GM04504 (cell line): ENCODE measurements at places on chromosomes 16 and 17.

GRCh38 chr17:6429266-6429665 is 5.7 kb downstream of the AIPL1 start:
- DNase-seq: no peak

GRCh38 chr17:71959154-71959553 is 161.7 kb upstream of the SOX9 start:
- DNase-seq: no peak

DNA sequence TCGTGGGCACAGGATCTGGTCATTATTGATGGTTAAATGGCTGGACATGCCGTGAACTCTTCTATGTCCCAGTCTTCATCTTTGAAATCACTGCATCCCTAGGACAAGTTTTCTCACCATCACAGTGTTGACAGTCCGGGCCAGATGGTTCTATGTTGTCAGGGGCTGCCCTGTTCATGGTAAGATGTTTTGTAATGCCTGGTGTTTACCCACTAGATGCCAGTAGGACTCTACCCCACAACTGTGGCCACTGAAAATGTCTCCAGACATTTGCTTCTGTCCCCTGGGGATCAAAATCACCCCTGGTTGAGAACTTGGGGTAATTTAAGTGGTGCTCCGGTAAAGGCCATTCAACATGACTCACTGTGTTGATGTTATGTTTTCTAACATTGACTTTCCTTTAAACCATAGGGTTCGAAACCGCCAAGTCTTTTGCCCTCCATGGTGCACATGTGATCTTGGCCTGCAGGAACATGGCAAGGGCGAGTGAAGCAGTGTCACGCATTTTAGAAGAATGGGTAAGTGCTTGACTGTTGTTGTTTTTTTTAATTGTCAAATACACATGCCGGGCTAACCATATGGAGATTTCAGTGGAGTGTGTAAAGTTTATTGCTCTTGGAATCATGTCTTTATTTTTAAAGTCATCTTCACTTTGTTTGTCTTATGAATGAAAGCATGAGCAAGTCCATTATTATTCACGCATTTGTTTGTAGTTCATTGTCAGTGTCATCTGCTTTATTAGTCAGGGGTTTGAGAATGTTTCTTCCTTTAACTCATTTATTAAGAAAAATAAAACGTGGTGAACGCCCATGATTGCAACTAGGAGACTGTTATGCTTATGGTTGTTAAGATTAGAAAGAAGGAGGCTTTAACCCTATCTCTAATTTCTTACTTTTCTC is 64.6 kb downstream of the WWOX start:
- DNase-seq: no peak

- DNase-seq: no peak
Observed at GRCh38 chr17:77274096-77274845, 133.5 kb downstream of the SEC14L1 start.

DNA sequence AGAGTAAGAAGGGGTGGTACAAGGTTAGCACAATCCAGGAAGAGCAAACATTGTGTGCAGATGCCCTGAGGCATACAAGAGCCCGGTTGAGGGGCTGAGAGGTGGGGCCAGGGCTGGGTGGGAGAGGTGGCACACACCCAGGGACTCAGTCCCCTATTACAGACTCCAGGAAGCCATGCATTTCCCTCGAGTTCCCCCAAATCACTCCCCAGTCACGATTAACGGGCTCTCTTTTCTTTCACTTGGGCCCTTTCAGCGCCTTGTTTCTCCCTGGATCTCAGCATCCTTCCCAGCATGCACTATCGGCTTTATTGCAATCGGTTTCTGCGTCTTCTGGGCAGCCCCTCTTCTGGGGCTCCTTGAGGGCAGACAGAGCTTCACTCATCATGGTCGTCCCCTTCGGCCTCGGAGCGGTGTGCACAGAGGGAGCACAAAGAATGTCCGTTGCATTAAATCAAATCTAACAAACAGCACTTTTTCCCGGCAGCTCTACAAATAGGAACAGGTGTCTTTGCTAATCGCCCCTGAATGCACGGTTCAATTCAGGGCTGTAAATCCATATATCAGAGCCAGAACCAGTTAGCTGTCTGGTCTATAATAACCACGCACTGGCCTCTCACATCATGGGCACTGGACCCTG is 184.6 kb upstream of the HSBP1 start:
- no peak for DNase-seq

DNA sequence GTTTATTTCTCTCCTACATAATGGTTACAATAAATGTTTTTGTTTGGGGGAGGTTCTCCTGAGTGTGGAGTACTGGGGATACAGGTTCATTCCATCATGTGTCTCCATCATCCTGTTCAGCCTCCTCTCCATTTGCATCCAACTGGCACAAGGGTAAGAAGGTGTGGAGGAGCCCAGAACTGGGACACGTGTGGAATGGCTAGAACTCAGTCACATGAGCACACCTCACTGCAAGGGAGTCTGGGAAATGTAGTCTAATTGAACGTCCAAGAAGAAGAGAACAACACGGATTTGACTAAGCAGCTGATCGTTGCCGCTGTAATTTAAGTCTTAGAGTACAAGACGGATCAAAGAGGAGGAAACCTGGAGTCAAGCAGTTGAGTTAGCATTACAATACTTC is 6.1 kb downstream of the OR1A1 start:
- DNase-seq: no peak
